Thymus (tissue), 14 donors: ENCODE measurements at places on chromosomes 13 and 19.

GRCh38 chr19:5957170-5957569 lies 20.8 kb downstream of the RANBP3 start:
- H3K36me3 ChIP-seq = peaks cover 15% of the 10 kb centered on the region
- no peak overlapping the region for H3K4me3 ChIP-seq
- no peaks in the 10 kb centered on the region for H3K27me3 ChIP-seq
- no peak overlapping the region for H3K27ac ChIP-seq
- DNase-seq = no peak

DNA sequence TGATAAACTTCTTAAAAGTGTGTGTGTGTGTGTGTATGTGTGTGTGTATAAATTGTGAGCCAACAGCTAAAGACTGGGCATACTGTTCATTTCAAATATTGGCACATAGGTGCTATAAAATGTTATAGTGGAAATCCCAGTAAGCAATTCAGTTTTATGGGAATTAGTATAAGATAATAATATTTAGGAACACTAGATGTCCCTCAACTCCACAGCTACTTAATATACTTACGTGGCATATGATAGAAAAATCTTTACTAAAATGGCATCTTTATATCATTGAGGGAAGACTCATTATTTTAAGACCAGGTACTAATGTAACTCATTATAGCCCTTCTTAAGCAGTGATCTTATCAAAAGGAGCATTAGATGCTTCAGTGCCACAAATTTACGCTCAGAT lies 266.2 kb downstream of the MAB21L1 start:
- no peaks in the 10 kb centered on the region for H3K36me3 ChIP-seq
- no peaks in the 10 kb centered on the region for H3K27me3 ChIP-seq
- H3K4me1 ChIP-seq = no peaks in the 10 kb centered on the region
- no peak overlapping the region for H3K4me3 ChIP-seq
- H3K27ac ChIP-seq = no peak overlapping the region

- no peak overlapping the region for H3K27ac ChIP-seq
- DNase-seq = no peak
- no peaks in the 10 kb centered on the region for H3K4me1 ChIP-seq
- H3K36me3 ChIP-seq = peaks cover 12% of the 10 kb centered on the region
- H3K4me3 ChIP-seq = no peak overlapping the region
Measured at GRCh38 chr13:111318386-111318785, 2.1 kb upstream of the TEX29 start.

DNA sequence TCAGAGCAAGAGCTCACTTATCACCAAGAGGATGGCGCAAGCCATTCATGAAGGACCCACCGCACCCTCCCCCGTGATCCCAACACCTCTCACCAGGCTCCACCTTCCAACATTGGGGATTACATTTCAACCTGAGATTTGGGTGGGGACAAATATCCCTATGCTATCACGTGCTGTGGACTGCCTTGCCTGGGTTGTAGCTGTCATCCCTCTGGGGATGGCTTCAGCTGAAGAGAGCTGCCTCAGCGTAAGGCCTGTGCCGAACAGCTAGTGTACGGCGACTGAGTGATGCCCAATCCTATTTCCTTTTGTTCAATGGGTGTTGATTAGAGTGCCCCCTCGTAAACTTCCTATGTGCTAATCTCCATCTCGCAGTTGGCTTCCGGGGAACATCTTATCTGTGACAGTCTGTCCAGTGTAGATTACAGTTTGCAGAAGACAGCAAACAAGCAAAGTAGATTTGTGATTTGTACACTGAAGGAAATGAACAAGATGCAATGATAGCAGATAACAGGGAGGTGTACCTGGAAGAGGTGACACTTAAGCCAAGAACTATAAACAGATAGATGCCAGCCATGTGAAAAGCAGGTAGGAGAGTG lies 11.8 kb upstream of the RCBTB1 start:
- no peaks in the 10 kb centered on the region for H3K36me3 ChIP-seq
- H3K27ac ChIP-seq = no peak overlapping the region
- no peaks in the 10 kb centered on the region for H3K27me3 ChIP-seq
- H3K4me1 ChIP-seq = no peaks in the 10 kb centered on the region
- DNase-seq = no peak

GRCh38 chr19:35375505-35376307 lies 4.8 kb downstream of the GPR42 start:
- no peaks in the 10 kb centered on the region for H3K36me3 ChIP-seq
- no peak overlapping the region for H3K27ac ChIP-seq
- no peak overlapping the region for H3K4me3 ChIP-seq
- H3K27me3 ChIP-seq = no peaks in the 10 kb centered on the region

- no peak overlapping the region for H3K4me3 ChIP-seq
- DNase-seq = no peak
- no peaks in the 10 kb centered on the region for H3K36me3 ChIP-seq
- H3K27ac ChIP-seq = no peak overlapping the region
Measured at GRCh38 chr19:2652504-2653099, 49.9 kb downstream of the GNG7 start.
